ENCODE measurements at places on chromosomes 6 and 20.
A peak's percentile ranks its signal among the peaks of the same experiment; 100 is the strongest.

- no peak for DNase-seq
Observed at GRCh38 chr6:77573843-77574242, 79.0 kb upstream of the MEI4 start.

DNA sequence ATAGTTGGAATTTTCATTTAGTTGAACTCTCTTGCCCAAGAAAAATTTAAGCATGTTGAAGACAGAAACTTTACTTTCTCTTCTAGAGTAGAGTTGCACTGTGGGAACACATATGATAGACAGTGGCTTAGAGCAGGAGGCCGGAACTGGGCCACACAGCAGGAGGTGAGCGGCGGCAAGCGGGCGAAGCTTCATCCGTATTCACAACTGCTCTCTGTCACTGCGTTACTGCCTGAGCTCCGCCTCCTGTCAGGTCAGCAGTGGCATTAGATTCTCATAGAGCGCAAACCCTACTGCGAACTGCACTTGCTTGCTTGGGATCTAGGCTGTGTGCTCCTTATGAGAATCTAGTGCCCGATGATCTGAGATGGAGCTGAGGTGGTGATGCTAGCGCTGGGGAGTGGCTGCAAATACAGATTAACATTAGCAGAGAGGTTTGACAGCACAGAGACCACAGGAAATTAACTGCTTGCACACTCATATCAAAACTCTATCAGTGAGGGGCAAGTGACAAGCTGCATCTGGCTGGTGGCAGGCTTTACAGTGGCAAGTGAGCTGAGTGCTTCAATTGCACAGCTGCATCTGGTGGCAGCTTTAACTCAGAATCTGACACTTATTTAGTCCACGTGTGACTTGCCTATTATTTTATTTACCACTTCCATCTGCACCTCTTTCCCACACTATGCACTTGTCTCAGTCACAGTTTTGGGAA lies 174.9 kb upstream of the C6orf118 start:
- no peak for DNase-seq

GRCh38 chr6:14549304-14549770 lies 431.8 kb downstream of the CD83 start:
- no peak for DNase-seq

DNA sequence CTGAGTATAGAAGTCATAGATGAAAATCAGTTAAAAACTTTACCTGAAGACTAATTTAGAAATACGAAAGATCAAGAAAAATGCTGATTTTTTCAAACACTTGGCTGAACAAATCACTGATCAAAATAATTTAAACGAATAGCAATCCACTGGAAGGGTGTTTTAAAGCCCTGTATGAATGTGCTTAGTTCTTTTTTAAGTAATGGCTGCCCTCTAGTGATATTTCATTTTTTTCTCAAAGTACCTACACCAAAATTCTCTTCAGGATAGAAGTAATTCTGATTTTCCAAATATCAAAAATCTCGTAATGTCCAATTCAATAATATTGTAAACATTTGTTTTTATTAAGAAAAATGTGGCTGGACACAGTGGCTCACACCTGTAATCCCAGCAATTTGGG lies 32.5 kb downstream of the AKAP7 start:
- DNase-seq = no peak

GRCh38 chr20:33399924-33400323 lies 1.4 kb downstream of the CDK5RAP1 start:
- DNase-seq = peak; percentile 29

DNA sequence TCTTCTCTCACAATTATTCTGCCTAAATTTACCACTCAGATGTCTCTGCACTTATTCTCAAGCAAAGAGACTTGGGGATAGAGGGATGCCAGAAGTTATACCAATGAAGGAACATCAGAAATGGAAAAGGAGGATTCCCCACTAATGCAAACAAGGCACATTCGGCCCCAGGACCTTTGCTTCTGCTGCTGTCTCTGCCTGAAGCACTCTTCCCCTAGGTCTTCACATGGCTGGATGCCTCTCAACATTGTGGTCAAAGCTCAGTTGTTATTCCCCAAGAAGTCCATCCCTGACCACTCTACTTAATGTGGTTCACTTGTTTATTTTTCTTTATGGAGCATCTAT lies 508.7 kb downstream of the DOK5 start:
- DNase-seq = no peak

GRCh38 chr20:36231331-36231730 lies 4.9 kb upstream of the AAR2 start:
- no peak for DNase-seq

DNA sequence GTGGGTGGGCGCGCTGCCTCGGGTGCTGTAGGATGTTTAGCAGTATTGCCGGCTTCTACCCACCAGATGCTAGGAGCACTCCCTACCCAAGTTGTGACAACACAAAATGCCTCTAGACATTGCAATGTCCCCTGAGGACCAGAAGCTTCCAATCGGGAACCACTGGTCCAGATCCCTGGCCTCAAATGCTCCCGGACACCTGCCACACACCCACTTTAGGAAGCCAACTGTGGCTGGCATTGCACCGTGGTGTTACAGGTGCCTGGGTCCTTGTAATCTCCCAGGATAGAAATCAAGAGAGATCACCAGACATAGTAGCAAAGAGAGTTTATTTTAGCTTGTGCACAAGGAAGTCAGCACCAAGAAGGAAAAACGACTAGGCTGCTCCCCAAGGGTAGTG lies 14.9 kb upstream of the RNASET2 start:
- no peak for DNase-seq
